ENCODE measurements at places on chromosomes 2 and 18. TPM values are rescaled to one million over a fixed set of nuclear protein-coding genes. Genes with fewer than 3 reads are reported as not detected.

The SRD5A2 gene
- not detected for polyA plus RNA-seq

The MOCOS gene
- polyA plus RNA-seq, result 0.09 TPM

The CCDC121 gene
- polyA plus RNA-seq, result not detected

The ADD2 gene
- 2.1 TPM for polyA plus RNA-seq

The CNGA3 gene
- 0.57 TPM for polyA plus RNA-seq

The PLGLB2 gene
- polyA plus RNA-seq, result 2.4 TPM

The SEPTIN10 gene
- polyA plus RNA-seq, result 72.0 TPM

The ZNF385B gene
- 11.0 TPM for polyA plus RNA-seq

The CYP27A1 gene
- polyA plus RNA-seq, result 25.5 TPM

The KATNAL2 gene
- polyA plus RNA-seq, result 7.4 TPM

The IL1B gene
- polyA plus RNA-seq, result not detected

The VWC2L gene
- polyA plus RNA-seq, result not detected

The ARHGEF4 gene
- 10.4 TPM for polyA plus RNA-seq

The DIS3L2 gene
- 19.9 TPM for polyA plus RNA-seq

The IMPA2 gene
- 23.1 TPM for polyA plus RNA-seq

The MAB21L4 gene
- polyA plus RNA-seq, result 7.0 TPM

The GPR75 gene
- polyA plus RNA-seq, result 5.0 TPM

The MSTN gene
- 43.3 TPM for polyA plus RNA-seq

The SGPP2 gene
- polyA plus RNA-seq, result 4.1 TPM

The CPLX4 gene
- polyA plus RNA-seq, result not detected

The NEU2 gene
- polyA plus RNA-seq, result not detected

The G6PC2 gene
- not detected for polyA plus RNA-seq

The SERPINB12 gene
- polyA plus RNA-seq, result 0.67 TPM

The BCL11A gene
- polyA plus RNA-seq, result 4.0 TPM

The IL36A gene
- not detected for polyA plus RNA-seq

The SCYGR1 gene
- polyA plus RNA-seq, result not detected

The BOLL gene
- 2.5 TPM for polyA plus RNA-seq

The TXNL4A gene
- polyA plus RNA-seq, result 95.8 TPM
